ENCODE measurements at places on chromosomes 3 and 15. TPM values are rescaled to one million over a fixed set of nuclear protein-coding genes. Genes with fewer than 3 reads are reported as not detected.
A peak's percentile ranks its signal among the peaks of the same experiment; 100 is the strongest.

DNA sequence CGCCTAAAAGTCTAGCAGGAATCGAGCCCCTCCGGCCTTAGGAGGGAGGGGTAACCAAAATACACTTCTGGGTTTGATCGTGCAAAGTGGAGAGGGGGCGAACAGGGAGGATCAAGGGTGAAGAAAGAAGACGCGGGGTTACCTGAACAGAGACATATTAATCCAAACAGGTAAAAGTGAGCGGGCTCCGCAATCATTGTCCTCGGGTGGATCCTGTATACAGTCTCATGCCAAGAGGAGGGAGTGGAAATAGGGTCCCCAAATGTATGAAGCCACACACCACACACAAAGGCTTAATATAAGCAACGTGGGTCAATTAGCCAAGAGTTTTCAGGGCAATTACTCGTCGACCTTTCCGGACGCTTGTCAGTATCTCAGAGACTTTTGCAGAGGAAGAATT, 749.5 kb downstream of the ROBO1 start:
- no peak for DNase-seq

PRICKLE2 gene
- 4.9 TPM for total RNA-seq

GOLGA6B gene
- total RNA-seq, result not detected

- DNase-seq, result no peak
Observed at GRCh38 chr15:61309031-61309511, 80.0 kb upstream of the RORA start.

DNA sequence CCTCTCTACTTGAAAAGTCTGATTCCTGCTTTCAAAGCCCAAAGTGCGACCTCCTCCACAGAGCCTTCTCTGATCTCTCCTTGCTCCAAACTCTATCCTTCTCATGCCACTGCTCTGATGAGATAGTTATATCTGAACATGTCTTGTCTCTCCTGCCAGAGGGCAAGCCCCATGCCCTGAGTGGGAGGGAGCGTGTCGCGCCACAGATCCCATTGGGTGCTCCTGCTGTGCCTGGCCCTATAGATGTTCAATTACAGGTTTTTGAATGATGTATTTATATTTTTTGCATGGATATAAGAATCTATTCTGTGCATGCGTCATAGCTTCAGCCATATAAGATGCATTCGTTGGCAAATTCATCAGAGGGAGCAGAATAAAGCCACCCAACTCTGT, 20.4 kb downstream of the CORO2B start:
- no peak for DNase-seq

GRCh38 chr3:159897331-159898075, 91.1 kb upstream of the IL12A start:
- no peak for DNase-seq

KIF7 gene
- total RNA-seq, result 0.54 TPM

- DNase-seq, result no peak
Observed at GRCh38 chr3:18716821-18717220, 291.7 kb upstream of the SATB1 start.

DNA sequence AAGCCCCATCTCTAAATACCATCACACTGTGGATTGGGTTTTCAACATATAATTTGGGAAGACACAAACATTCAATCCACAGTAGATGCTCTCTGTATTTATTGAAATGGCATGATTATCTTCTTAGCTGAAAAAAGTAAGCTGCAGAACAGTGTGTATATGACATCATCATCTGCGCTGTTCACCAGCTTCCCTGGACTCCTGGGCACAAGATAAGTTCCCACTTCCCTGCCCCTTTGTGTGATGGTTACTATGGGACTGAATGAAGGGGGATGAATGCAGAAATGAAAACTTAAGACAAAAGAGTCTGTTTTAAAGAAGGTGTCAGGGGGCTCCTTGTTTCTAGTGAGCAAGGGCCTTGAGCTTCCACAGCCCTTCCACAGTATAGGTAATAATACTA, 20.0 kb upstream of the GPD1L start:
- no peak for DNase-seq

ALG1L2 gene
- not detected for total RNA-seq

DNA sequence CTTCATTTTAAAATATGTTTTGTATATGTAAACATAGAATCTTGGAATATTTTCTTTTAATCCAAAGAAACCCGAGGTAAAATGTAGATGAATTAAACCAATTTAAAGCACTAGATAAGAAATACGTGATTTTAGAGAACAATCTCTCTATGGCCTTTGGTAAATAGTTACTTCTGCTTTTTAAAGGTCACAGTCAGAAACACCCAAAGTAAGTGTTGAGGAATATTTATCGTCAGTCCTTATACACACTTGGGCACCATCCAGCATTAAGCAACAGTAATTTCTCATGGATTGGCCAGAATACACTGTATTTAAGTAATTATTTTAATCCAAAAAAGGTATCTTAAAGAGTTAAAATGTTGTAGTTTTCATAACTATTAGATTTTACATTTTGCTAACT, 713.2 kb downstream of the NLGN1 start:
- DNase-seq, result no peak

PCSK6 gene
- total RNA-seq, result 23.1 TPM

NR2E3 gene
- total RNA-seq, result not detected

TWF2 gene
- 74.9 TPM for total RNA-seq

SLC22A14 gene
- total RNA-seq, result 0.17 TPM

SLC38A3 gene
- total RNA-seq, result 7.5 TPM

DNA sequence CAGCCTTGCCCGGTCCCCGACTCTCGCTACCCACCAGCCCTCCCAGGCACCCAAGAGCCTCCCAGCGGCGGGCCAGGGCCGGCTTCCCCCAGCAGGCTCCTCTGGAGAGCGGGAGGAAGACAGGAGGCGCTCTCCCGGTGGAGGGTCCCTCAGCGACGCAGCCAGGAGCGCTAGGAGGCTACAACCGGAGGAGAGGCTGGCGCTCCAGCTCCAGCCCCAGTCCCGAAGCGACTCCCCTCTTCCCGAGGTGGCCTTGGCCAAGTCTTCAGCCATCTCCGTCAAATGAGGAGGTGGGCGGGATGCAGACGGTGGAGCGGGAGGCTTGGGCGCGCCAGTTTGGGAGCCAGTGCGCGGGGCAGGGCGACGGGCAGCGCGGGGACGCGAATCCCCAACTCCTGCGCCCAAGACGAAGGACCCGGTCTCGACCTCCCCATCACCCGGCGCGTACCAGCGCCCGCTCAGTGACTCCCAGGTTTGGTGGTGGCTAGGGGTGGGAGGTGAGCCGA, 722 bp downstream of the CHRNA3 start:
- no peak for DNase-seq

DNA sequence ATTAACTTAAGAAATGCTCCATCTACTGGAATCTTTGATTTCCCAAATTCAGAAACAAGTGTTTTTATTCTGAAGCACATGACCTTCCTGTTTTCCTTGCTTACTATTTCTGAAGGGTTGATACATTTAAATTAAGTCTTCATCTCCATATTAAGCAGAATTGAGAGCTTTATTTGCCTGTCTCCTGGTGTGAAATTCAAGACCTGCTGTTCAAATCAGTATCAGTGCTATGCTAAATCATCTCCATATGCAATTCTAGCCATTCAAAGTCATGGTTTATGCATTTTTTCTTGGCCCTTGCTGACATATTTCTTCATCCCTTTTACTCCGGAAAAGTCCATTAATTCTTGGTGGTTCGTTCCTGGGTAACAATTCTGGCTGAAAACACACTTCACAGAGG, 195.4 kb downstream of the ATP8B4 start:
- no peak for DNase-seq

DNA sequence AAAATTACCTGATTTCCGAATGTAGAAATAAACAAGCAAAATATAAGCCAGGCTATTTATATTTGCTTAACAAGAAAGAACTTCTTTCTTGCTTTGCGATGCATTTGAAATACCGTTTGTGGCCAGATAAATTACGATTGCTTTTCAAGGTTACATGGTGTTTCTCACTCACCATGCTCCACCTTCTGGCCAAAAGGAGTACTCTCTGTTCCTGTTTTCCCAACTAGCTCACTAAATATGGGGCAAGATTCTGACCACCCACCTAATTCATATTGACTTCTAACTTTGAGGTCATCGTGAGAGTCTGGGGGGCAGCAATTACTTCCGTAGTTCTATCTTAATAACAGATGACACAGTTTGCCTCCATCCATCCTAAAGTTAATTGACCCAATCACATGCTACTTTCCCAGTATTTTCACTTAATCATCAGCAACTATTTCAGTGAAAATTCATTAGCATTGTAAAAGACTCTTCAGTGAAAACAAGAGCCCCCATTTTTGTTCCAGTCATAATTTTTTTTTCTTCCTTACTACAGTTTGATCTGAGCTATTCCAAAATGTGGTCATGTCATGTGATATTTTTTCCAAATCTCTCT, 25.9 kb downstream of the ACP3 start:
- DNase-seq, result no peak

LARP6 gene
- total RNA-seq, result 7.4 TPM

CORO2B gene
- total RNA-seq, result 2.0 TPM

DNA sequence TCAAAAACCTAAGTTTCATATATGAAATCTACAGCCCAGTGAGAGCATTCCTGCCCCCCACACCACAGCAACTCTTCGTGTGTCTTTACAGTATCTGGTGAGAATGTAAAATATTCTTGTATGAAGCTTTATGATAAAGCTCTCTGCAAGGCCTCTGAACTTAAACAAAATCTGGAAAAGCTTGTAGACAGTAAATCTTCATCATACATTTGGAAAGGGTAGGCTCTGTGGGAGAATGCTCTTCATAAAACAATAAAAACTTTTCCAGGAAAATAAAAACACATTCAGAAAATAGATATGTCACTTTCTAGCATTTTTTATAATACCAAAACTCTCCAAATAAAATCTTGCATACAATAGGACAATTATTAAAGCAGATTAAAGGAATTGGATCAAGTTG, 1009.5 kb downstream of the NAALADL2 start:
- no peak for DNase-seq

DNA sequence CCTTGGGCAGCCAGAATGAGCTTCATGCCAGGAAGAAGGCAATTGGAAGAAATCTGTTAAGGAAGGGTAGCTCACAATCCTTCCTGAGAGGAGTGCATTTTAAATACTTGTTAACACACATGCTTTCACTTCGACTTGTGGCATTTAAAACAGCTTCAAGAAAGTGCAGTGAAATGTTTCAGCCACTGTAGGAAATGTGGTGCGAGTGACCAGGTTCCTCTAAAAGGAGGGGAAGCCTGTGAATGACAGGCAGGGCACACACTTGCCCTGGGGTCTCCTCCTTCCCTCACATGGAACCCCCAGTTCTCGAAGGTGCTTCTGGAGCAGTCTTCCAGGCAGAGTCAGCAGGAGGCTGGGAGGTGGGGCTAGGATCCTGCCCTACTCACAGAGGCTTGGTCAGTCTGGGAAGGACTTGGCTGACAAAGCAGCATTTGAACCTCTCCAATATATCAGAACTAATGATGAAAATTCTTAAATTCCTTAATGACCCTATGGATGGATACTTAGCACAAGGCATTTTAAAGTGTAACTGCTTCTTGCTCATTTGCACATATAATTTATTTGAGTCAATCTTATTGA, 358.6 kb downstream of the CHST2 start:
- DNase-seq, result no peak

DNA sequence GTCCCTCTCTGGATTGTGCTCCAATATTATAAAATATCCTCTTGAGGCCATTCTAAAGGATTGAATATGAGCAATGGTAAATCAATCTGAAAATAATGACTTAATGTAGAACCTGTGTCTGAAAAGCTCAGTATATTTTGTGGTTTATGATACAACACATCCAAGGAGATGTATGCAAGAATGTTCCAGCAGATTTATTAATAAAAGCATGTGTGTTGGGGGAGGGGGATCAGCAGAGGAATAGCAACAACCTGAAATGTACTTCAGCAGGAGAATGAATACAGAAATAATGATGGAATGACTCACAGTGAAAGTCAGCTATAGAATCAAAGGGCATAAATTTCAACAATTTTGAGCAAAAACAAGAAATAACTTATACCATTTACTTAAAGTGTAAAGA, 56.7 kb upstream of the NUDT16 start:
- DNase-seq, result no peak

DNA sequence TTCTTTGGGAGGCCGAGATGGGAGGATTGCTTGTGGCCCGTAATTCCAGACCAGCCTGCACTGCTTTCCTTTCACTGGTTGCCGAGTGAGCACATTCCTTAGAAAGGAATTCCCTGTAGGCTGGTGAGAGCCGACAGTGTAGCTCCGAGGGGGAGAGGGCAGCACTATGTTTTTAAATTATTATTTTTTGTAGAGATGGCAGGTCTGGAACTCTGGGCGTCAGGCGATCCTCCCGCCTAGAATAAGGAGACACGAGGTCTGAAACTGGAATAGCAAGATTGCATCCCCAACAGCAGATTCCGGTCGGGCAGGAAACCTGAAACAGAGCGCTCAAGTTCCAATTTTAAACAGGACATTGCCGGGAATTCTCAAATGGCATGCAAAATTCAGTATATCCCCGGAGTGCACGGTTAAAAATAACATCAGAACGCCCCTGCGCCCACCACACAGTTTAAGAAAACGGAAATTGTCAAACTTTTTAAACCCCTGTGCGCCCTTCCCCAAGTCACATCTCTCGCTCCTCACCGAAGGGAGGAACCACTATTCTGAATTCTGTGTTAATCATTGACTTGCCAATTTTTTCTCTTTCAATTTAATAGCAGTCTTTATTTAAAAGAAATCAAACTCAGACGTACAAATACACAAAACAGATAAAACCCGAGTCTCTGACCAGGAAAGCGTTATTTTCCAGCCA, 643 bp upstream of the RNU5B-1 start:
- DNase-seq, result peak; percentile 68

DENND6A gene
- 10.4 TPM for total RNA-seq

Measured in psoas muscle (tissue), 8 donors.